ENCODE measurements at places on chromosomes 5 and 9. TPM values are rescaled to one million over a fixed set of nuclear protein-coding genes. Genes with fewer than 3 reads are reported as not detected.

PCDHB7 gene
- total RNA-seq = 0.89 TPM

DNA sequence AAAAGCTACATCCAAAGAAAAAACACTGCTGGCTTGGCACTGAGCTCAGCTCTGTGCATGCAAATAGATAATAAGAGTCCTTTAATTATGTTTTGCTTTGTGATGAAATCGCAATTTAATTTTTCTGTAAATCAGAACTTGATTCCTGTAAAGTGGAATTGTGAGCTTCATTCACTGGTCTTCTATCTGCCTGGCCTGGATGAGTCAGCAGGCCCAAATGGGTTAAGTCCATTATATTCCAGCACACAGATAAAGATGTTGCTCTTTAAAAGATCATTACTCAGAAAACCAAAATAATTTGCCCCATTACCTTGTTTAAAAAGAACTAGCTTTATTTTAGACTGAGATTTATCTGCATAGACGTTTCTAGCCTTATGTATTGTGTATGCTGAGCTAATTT is 90.4 kb downstream of the CARTPT start:
- no peak for DNase-seq

GRCh38 chr9:83511051-83511450 is 27.1 kb downstream of the FRMD3 start:
- no peak for DNase-seq

GRCh38 chr9:37036371-37036775 is 2.3 kb upstream of the PAX5 start:
- peak; percentile 89 for DNase-seq

GRCh38 chr9:93045521-93045920 is 13.0 kb upstream of the SUSD3 start:
- no peak for DNase-seq

GRCh38 chr5:61020415-61020814 is 75.4 kb downstream of the NDUFAF2 start:
- DNase-seq = no peak

DNA sequence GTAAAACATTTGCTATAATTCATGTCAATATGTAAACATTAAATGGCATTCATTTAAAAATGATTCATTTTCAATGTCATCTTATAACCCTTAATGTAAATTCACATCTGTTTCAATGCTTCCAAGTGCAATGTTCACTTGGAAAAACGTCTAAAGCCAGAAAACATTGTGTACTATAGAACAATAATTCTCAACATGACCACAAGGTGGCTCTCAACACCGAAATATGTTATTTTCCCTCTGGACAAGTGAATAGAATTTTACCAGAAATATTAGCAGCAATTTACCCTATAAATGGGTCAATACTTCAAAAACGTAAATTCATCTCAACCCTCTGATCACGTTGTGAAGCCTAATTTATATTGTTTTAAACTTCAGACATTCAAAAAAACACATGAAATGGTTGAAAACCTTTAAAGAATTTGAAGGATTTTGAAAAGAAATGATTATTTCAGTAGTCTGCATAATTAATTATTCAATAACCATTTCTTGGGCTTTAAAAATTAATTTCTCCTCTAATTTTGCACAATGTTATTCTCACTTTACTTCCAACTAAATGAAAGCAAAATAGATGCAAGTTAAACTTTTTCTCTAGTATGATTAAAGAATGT is 11.0 kb downstream of the CDH10 start:
- DNase-seq = no peak

SPATA9 gene
- 0.95 TPM for total RNA-seq

GRCh38 chr9:36341936-36342577 is 58.0 kb downstream of the RNF38 start:
- DNase-seq = no peak

- no peak for DNase-seq
Observed at GRCh38 chr9:137397675-137398423, 25.1 kb downstream of the EXD3 start.

MYO10 gene
- 34.0 TPM for total RNA-seq

DNA sequence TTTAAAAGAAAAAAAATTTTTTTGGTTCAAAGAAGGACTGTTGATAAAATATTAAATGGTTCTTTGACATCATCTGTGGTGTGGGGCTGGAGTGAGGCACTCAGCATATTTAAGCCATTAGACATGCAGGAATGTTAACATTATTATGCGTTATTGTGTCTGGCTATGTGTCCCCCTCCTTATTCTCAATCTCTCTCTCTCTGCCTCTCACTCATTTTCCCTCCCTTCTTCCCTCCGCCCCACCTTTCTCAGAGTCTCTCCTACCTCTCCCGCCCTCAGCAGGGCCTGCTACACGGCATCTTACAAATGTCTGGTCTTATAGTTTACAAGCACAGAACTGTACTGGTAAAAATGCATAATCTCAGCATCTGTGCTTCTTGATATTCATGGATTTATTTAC is 287.8 kb upstream of the TMEM161B start:
- DNase-seq = no peak

PCDHB13 gene
- 1.4 TPM for total RNA-seq

DNA sequence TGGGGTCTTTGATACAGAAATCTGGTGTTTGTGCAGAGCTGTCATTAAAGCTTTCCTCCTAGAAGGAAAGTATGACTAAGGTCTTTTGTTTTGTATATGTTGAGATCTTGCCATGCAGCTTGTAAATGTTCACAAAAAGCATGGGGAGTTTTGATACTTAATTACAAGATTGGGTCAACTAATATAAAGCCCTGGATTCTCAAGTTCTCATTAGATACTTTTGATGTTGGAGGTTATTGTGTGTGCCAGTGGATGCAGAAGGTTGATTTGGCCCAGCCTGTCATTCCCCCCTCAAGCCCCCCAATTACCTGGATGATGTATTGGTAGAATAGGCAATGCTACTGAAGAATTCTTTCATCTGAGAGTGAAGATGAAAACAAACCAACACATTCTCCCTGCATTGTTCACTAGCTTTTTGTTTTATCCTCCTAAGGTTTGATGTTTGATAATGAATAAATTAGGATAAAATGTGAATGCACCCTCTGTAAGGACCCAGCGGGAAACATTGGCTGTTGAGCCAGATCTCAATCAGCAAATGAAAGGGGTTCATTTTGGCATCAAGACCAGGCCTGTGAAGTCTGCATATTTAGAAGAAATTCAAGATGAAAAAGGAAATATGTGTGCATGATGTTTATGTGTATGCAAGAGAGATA is 61.9 kb upstream of the ADAMTS19 start:
- DNase-seq = no peak

DNA sequence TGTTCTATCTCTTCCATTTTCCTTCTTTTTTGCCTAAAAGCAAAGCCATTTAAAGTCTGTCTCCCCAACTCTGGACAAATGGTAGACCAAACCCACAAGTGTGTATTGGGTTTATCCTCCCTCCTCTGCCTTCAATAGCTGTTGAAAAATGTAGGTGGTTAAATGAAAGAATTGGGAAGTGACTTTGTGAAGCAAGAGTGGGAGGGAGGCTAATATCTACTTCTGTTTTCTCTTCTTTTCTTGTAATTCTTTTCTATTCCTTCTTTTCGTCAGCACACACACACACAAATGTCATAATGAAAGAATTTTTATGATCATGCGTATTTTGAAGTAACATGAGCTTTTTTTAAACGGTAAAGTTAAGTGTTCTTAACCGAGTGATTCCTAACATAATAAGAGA is 3.8 kb downstream of the CCDC152 start:
- DNase-seq = no peak

GRCh38 chr9:97874624-97875023 is 21.6 kb downstream of the FOXE1 start:
- DNase-seq = no peak

GRCh38 chr5:68504306-68504705 is 288.8 kb downstream of the PIK3R1 start:
- no peak for DNase-seq

DNA sequence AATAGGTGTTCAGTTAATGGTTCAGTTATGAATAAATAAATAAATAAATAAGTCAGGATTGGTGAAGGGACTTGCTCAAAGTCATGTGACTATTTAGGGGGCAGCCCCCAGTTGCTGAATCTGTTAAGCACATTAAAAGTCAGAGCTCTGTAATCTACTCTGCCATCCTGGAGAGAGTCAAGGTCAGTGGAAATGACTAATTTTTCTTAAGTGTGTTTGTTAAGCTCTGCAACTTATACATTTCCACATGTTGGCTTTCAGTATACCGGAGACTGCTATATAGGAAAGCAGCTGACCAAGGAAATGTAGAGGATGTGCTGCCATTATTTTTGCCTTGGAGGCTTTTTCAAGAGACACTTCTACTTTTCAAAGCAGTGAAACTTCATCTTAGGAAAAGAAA is 57.9 kb downstream of the KIAA1958 start:
- no peak for DNase-seq

DNA sequence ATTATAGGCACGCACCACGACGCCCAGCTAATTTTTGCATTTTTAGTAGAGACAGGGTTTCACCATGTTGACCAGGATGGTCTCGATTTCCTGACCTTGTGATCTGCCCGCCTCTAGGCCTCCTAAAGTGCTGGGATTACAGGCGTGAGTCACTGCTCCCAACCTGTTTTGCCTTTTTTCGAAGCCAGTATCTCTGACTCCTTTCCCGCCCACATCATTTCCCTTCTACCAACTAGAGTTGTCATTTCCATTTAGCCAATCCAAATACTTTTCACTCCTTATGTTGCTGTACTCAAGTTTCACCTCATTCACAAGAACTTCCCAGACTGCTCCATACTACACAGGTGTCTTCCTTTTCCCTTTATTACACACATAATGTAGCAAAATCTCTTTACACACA is 502.6 kb upstream of the CDH6 start:
- DNase-seq = no peak

DNA sequence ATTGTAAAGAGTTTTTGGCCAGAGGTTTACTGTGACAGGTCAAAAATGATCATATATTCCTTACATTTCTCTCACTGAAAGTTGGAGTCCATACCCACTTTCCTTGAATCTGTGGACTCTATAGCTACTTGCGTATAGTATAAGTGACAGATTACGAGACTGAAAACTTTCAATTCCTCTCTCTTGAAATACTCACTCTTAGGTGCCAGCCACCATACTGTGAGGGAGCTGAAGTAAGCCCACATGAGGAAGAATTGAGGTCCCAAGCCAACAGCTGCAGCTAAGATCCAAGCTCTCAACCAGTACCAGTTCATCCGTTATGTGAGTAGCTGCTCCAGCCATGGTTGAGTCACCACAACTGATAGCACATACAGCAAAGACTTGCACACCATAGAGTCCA is 128.1 kb upstream of the FAM174A start:
- no peak for DNase-seq

GRCh38 chr5:71986101-71986500 is 121.2 kb upstream of the MAP1B start:
- DNase-seq = no peak

DNA sequence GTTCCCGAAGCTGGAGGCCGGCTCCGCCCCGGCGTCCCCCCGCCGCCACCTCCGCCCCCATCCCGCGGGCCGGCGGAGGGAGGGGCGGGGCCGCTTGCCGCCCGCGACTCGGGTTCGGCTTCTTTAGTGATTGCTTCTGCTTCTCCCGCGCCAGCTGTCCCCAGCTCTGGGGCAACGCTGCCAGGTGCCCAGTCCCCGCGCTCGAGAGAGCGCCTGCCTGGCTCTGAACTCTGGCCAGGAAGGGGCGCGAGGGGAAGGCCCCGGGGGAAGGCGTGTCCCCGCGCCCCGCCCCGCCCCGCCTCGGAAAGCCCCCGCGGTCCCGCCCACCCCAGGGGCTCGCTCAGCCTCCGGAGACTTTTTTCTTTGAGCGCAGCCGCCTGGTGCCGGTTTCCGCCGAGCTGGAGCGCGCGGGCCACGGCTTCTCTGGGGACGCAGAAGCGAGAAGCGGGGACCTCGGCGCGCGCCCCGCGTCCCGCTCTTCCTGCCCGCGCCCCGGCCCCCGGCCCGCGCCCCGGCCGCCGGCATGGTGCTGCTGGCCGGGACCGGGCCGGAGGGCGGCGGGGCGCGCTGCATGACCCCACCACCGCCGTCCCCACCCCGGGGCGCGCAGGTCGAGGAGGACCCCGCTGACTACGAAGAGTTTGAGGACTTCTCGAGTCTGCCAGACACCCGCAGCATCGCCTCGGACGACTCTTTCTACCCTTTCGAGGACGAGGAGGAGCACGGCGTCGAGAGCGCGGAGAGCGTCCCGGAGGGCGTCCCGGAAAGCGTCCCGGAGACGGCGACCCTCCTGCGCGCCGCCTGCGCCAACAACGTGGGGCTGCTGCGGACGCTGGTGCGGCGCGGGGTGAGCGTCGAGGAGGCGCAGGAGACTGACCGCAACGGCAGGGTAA is at the start of gene ANKRD33B:
Gene ANKRD33B, plus strand, starts transcription at position 126 of the 893 bp plus-strand sequence. Its CDS starts 398 bp downstream, at position 524.
- DNase-seq = peak; percentile 94

COL27A1 gene
- 11.3 TPM for total RNA-seq

SHOC1 gene
- total RNA-seq = not detected

- DNase-seq = no peak
Observed at GRCh38 chr9:119334745-119335144, 34.5 kb downstream of the BRINP1 start.

SGCD gene
- total RNA-seq = 1.2 TPM

IL4 gene
- not detected for total RNA-seq

GRCh38 chr5:22887566-22887965 is 34.4 kb upstream of the CDH12 start:
- DNase-seq = no peak

PCDHA2 gene
- total RNA-seq = not detected

DNA sequence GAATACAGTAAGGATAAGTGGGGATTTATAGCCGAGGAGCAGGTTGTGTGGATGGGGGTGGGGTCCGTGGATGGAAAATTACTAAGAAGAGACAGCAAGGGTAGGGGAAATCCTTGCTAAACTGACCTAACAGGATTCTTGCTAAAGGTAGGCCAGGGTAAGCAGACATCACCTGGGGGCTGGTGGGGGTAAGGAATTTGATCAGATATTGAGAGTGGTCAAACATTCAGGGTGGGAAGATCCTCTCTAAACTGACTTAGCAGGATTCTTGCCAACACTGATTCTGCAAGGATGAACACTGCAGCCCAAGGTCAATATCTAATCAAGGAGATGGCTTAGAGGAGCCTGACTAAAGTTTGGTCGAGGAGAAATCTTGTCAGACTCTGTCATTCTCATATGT is 2.7 kb upstream of the PLGRKT start:
- no peak for DNase-seq

GRCh38 chr5:160685219-160685618 is 166.8 kb downstream of the ATP10B start:
- DNase-seq = no peak

GRCh38 chr9:107711542-107711941 is 222.0 kb upstream of the KLF4 start:
- DNase-seq = no peak

PROB1 gene
- total RNA-seq = 3.2 TPM

GTF2H2 gene
- 19.5 TPM for total RNA-seq

DNA sequence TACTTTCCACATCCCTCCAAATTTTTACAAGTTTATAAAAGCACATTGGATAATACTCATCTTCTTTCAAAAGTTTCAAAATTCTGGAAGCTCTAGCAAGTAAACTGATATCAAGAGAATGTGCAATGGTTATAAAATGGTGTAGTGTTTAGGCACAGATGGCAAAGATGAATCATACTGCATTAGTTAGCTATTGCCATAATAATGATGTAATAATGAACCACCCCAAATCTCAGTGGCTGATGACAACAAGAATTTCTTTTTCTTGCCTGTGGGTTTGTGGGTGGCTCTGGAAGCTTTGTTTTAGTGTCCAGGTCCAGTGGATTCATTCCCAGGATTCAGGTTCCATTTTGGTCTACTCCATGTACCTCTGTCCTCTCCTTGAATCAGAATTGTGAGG is 319.0 kb downstream of the BRINP1 start:
- no peak for DNase-seq
